ENCODE measurements at places on chromosomes 1 and 21. TPM values are rescaled to one million over a fixed set of nuclear protein-coding genes. Genes with fewer than 3 reads are reported as not detected.

CD53 gene
- total RNA-seq: not detected

SELENBP1 gene
- not detected for total RNA-seq

FAM151A gene
- not detected for total RNA-seq

STXBP3 gene
- total RNA-seq: 78.1 TPM

ADAMTS1 gene
- total RNA-seq: 4.6 TPM

ANXA9 gene
- total RNA-seq: not detected

PADI4 gene
- total RNA-seq: not detected

LEPROT gene
- total RNA-seq: 98.9 TPM

RGS13 gene
- total RNA-seq: not detected

RAB25 gene
- not detected for total RNA-seq

OVAAL gene
- total RNA-seq: not detected
